Mesendoderm (in vitro differentiated cells): ENCODE measurements at places on chromosomes 5 and 9.
A peak's percentile ranks its signal among the peaks of the same experiment; 100 is the strongest.

DNA sequence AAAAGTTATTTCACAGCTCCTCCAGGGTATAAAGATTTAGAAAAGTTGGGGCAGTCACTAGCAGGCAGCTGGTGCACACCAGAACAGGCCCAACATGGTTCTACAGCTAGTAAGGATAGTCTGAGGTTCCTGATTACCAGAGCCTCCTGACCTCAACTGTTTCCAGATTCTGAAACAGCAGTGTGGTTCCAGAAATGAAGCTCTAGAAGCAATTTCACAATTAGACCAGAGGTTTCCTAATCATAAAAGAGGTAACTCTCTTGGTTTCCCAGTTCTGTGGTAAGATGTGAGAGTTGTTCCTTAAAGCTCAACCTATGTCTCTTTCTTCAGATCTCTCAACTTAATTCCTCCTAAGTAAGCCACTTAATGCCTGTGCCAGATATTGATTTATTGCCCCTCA, 11.9 kb downstream of the AGTPBP1 start:
- DNase-seq, result no peak

DNA sequence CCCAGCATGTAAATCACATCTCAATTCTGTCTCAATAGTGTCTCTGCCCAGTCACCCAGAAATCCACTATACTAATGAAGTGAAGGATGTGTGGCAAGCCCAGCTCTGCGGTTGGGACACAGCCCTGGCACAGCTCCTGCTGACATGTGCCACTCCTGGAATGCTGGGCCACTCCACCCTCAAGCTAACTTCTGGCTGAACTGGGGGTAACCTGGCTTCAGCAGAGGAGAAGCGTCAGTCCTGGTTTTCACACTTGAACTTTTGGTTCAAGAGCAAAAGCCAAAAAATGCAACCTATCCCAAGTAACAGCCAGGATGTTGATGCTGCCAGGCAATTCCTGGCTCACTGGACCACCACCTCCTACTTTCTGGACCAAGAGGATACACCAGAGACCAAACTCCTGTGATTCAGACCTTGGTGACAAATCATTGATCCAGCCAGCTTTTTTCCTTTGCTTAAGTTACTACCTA, 86.4 kb downstream of the ARRDC3 start:
- no peak for DNase-seq

- DNase-seq, result no peak
These were observed 205.5 kb downstream of the CACNA1B start for GRCh38 chr9:138082918-138083636.

DNA sequence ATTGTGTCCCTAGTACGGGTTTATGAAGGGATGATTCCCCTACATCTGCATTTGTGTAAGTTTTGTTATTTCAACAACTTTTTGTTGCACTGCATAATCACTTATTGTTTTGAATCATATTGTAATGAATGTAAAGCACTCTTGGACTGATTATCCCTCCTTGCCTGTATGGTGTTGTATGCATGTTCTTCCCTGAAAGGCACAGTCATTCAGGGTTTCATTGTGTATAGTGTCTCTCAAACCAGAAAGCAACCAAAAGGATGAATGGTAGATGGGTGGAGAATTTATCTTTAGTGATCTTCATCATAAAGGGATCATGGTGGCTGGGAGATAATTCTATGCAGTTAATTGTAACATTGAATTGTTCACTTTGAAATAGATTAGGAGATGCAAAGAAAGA, 247.3 kb downstream of the BRINP1 start:
- DNase-seq, result no peak

DNA sequence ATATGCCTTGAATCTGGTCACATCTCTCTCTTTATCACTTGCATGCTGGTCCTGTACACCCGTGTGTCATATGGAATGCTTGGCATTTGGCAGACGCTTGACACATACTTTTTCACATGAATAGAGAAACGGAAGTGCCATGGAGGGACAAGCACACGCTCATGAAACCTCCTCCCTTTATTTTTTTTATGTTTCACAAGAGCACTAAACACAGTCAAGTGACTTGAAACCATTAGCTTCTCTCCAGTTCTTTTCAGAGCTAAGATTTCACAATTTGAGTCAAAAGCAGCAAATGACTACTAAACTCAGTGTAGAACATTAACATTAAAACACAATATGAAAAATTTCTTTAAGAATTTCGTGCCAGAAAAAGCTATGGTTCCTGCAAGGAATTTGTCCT, 151.1 kb downstream of the DOCK2 start:
- no peak for DNase-seq

DNA sequence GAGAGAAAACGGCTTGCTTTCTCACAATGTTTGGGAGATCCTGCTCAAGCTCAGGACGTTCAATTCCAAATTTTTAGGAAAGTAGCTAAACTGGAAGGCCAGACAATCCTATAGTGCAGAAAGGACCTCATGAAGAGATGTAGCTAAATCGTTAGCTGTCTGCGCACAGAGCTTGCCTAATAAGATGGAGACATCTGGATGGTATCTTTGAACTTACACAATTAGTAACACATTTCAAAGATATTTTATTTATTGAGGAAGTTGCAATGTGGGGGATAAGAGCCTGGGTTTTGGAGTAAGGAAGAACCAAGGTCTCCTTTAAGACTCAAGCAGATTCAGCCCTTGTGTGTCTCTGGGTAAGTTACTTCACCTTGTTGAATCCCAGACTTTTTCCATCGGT, 28.6 kb upstream of the RAB14 start:
- DNase-seq, result no peak

- DNase-seq, result no peak
These were observed 180.4 kb downstream of the PRR16 start for GRCh38 chr5:120644516-120644915.

DNA sequence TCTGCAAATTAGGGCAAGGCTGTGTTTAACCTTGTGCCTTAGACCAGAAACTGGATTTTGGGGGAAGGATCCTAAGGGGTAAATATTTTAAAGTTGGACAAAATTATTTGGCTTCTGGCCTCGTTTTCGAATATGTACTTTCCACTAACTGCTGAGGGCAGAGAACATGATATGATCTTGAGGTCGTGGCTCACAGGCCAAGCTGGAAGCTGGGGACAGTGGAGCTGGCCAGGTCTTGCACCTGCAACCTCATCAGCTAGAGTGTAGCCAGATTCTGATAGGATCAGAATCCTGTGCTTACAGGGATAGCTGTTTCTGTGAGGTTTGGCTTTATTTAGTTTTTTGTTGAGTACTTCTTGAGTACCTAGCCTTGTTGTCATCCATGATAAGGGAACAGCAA, 24.9 kb downstream of the MAN2A1 start:
- no peak for DNase-seq

DNA sequence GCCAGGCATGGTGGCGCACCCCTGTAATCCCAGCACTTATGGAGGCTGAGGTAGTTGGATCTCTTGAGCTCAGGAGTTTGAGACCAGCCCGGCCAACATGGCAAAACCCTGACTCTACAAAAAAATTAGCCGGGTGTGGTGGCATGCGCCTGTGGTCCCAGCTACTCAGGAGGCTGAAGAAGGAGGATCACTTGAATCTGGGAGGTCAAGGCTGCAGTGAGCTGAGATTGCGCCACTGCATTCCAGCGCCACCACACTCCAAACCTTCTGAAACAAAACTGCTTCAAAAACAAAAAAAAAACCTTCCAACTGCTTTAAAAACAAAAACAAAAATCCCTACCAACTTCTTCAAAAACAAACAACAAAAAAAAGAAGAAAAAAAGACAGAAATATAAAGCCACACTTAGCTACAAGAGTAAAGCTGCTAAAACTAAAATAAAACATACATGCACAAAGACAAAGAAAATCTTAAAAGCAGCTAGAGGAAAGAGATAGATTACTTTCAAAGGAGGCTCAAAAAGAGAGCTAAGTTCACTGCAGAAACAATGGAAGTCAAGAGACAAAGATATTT, 11.4 kb downstream of the DCAF10 start:
- DNase-seq, result no peak

DNA sequence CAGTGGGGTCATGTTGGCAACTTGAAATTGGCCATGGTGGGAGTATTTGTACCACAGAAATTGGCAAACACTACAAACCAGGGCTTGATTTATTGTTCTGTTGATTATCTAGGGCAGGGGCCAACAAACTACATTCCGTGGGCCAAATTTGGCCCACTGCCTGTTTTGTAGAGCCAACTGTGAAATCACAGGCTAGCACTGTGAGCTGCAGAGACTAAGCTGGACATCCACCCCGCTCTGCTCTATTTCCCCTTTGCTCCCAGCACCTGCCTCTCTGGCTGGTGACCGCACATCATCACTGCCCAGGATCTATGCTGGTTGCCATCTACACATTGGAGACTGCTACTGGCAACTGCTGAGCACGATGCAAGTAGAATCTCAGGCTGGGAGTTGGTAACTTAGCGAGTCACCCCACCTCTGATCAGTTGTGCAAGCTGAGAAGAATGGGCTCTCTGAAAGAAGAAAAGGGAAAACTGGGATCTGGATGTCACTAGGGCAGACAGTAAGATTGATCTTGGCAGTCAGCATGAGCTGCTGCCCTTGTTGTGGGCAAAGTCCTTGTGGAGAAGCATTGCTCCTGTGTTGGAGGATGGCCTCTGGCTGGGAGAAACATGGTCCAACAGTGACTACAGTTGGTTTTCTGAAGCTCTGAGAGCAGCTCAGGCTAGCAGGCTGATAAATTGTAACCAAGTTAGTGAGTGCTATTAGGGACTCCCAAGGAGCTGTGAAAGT, 144.7 kb upstream of the RAD23B start:
- no peak for DNase-seq

GRCh38 chr5:96790961-96791504, 16.7 kb downstream of the ERAP1 start:
- no peak for DNase-seq

DNA sequence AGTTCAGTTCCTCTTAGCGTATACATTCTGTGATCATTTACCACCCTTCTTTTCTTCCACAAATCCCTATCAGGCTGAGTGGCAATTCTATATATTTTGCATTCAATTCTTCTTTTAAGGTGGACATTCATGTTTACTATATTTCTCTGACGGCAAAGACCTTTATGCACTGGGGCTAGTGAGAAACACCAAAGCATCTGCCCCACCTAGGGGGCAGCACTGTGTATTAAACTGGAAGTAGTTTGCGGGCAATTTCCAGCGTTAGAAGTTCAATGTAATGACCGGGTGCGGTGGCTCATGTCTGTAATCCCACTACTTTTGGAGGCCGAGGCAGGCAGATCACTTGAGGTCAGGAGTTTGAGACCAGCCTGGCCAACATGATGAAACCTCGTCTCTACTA, 27.9 kb upstream of the FBXL7 start:
- peak; percentile 32 for DNase-seq

DNA sequence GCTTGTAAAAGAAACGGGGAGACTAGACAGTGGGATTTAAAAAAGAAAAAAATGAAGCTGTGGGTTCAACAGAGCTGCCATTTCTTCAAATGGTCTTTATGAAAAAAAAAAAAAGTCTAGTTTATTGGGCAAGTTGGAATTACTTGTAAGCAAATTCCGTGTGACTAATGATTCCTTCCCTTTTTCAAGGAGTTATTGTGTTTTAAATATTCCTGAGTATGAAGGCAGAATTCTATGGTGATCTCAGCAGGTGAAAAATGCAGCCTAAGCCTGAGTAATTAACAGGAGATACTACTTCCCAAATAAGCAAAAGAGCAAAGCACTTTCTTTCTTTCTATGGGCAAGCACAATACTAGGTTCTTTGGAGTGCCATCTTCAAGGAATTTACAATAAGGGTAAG, 481.9 kb downstream of the ZNF608 start:
- no peak for DNase-seq

- no peak for DNase-seq
These were observed 117.9 kb downstream of the NRG2 start for GRCh38 chr5:139925216-139925562.

GRCh38 chr9:114025196-114025753, 52.8 kb downstream of the AMBP start:
- DNase-seq, result peak; percentile 55

DNA sequence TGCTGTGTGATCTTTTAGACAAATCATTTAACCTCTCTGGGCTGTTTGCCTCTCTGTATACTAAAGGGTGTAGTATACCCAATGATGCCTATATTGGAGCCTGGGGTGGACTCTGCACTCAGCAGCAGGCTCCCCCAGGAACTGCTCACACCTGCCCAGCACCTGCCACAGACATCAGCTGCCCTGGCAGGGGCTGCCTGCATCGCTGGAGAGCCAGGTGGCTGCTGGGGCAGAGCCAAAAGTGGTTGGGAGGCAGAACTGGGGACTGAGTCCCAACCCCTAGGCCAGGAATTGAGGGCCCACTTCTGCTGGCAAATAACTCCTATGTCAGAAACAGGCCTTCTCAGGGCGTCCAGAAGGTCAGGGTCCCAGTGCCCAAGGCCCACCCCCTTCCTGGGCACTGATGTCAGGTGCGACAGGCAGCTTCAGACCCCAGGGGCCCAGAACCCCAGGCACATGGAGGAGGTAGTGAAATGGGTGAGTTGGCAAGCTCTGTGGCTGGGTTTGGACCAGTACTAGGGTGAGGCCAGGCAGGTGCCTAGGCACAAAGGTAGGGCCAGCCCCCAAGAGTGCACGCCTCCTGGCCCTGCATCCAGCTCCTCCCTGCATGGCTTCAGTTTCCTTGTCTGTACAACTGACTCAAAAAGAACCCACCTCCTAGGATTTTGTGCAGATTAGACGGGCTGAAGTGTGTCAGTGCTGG, 5.8 kb downstream of the UNC5A start:
- DNase-seq, result no peak

GRCh38 chr5:145465474-145466263, 369.5 kb downstream of the PRELID2 start:
- DNase-seq, result no peak

GRCh38 chr5:39053189-39053588, 21.0 kb downstream of the RICTOR start:
- no peak for DNase-seq

DNA sequence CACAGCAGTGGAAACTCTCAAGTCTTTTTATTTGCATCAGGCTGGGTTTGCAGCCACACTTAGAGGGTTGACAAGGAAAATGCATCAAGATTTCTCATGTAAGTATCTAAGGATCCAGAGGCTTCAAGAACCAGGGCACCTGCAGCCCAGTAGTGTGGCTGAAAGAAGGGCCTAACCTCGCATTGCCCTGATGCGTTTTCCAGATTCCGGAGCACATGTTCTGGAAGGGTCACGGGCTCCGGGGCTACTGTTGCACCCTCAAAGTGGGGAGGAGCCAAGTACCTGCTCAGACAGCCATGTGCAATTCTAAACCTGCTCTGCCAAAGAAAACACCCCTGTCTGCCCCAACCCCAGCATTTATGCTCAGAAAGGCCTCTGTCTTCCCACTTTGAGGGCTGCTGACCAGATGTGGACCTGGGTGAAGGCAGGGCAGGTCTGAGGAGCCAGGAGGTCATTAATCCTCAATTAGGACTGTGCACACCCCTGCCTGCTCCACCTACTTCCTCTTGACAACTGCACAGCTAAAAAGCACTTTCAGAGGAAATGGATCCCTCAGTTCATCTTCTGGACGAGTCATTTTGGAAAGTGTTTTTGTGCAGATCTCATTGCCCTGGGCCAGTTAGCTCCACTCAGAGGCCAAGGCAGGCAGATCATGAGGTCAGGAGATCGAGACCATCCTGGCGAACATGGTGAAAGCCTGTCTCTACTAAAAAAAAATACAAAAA, 110.7 kb downstream of the SAXO1 start:
- DNase-seq, result no peak
